ENCODE measurements at places on chromosomes 3 and 15. TPM values are rescaled to one million over a fixed set of nuclear protein-coding genes. Genes with fewer than 3 reads are reported as not detected.

- DNase-seq, result no peak
These were observed 111.5 kb downstream of the PDZRN3 start for GRCh38 chr3:73513260-73513659.

- no peak for DNase-seq
These were observed 272.2 kb upstream of the NR2F2 start for GRCh38 chr15:96058103-96058851.

DNA sequence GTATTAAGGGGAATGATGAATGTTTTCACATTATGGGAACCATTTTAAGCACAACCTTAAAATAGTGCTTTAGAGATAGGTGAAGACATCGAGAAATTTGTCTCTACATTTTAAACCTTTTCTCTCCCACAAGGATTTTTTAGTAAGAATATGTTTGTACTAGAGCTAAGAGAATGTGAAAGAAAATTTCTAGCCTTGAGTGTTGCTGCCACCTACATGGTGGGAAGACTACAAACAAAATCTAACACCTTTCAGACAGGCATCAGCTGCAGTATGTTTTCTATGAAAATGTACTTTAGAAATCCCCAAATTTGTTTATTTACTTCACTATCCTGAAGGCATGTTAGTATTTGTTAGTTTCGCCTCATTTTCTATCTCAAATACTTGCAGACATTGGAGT, 247.4 kb downstream of the WDR72 start:
- no peak for DNase-seq

EOGT gene
- 27.8 TPM for total RNA-seq

All from suprapubic skin (tissue), 4 donors.